ENCODE measurements at places on chromosomes 7 and 10.
A peak's percentile ranks its signal among the peaks of the same experiment; 100 is the strongest.

DNA sequence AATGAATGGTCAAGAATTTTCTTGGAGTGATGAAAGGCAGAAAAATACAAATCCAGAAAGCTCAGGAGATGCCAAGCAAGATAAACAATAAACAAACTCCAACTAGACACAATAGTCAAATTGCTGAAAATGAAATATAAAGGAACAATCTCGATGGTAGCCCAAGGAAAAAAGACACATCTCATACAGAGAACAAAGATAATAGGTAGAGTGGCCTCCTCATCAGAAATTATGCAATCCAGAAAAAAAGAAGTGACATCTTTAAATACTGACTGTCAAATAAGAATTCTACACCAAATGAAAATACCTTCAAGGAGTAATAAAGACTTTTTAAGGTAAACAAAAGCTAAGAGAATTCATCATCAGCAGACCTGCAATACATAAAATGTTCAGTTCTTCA lies 150.4 kb downstream of the ANK3 start:
- no peak for DNase-seq

DNA sequence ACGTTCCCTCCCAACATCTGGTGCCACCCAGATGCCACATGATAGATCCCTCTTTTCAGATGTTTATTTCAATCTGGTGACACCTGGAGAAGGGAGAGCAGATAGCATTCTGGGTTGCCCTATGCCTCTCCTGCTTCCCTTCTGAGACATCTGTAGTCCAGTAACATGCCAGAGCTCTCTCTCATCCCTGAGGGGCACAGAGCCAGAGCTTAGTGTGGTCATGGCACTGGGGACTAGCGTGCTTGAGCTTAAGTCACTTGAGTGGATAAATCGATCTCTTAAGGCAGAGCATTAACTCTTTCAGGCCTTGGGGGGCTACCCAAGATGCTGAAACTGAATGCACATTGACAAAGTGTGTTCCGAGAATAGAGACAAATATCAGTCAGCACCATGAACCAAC lies 47.9 kb downstream of the WNT2 start:
- no peak for DNase-seq

DNA sequence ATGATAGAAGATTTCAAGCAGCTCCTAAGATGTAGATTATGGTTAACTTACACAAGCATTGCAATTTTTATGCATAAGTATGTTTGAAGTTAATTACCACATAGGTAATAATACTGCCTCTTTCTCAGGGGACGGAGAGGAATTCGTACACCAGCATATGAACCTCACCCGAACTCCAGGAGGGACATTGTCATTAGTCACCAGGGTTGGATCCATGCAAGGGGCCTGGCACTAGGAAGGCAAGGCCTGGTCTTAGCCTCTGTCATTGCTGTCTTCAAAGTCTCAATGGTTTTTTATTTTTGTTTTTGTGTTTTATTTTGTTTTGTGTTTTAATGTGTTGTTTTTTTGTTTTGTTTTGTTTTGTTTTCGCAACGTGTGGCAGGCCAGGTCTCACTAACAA lies 145.6 kb upstream of the PPP2R2D start:
- no peak for DNase-seq

- DNase-seq: peak; percentile 95
Observed at GRCh38 chr10:103197174-103197573, 4.1 kb upstream of the NT5C2 start.

DNA sequence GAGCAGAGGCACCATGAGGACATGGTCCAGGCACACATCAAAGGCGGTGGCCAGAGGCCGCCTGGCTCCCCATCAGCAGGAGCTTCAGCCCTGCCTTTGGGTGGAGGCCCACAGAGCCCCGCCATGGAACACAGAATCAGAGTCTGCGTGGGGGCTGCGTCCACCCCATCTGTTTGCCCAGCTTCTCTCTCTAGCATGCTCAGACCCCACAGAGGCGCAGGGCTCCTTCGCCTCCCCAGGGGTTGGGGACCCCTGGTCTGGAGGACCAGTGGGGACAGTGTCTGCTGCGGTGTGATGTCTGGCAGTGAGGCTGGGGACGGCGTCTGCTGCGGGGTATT lies 321.9 kb downstream of the PTPRN2 start:
- no peak for DNase-seq

Measured in OCI-M1 (cell line).